ENCODE measurements at places on chromosomes 4 and X. TPM values are rescaled to one million over a fixed set of nuclear protein-coding genes. Genes with fewer than 3 reads are reported as not detected.

GRCh38 chr4:152106113-152106763, 345.4 kb upstream of the GATB start:
- DNase-seq: peak; percentile 95

DNA sequence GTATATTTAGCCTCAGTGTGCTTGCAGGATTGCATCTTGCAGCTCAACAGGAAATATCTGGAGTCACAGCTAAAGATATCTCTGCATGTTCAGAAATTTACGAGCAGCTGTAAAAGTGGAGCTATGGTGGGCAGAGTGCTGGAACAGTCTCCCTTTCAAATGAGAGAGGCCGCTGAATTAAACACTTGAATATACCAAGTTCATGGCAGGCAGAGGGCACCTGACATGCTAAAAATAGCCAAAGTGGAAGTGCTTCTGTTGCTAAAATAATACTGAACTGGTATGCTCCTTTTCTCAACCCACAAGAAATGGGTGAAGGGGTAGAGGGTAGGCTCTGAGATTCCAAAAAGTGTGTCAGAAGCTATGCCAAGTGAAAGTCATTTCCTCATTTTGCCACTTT, 98.1 kb downstream of the MGST2 start:
- DNase-seq: no peak

GRCh38 chr4:52643785-52644244, 15.3 kb downstream of the USP46 start:
- peak; percentile 71 for DNase-seq

MANBA gene
- total RNA-seq: 37.6 TPM

GRCh38 chrX:9132036-9132638, 98.2 kb upstream of the FAM9B start:
- no peak for DNase-seq

LRPAP1 gene
- total RNA-seq: 191 TPM

- DNase-seq: no peak
Measured at GRCh38 chr4:151460434-151460833, 51.5 kb downstream of the FHIP1A start.

TIGD4 gene
- total RNA-seq: 0.23 TPM

GRCh38 chr4:75107755-75108612, 175.1 kb downstream of the PARM1 start:
- DNase-seq: no peak

ZNF182 gene
- total RNA-seq: 4.4 TPM

SRPX gene
- 60.1 TPM for total RNA-seq

DIPK2B gene
- total RNA-seq: not detected

DNA sequence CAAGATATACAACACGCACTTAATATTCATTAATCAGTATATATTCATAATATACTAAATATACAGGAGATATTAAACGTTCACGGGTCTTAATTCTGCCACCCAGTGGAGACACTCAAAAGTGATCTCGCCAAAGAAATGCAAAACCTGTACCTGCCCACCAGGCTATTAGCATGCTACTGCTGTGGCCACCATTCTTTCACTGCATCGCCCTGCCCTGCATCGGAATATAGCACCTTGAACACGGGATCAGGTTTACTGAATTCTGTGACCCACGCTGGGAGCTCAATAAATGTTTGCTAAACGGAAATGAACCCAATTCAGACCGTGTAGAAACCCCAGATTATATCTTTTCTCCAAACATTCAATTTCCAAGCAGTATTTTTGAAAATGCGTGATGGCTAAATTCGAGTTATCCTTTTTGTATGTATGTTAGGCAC, 840 bp upstream of the CLCN3 start:
- DNase-seq: peak; percentile 35

ELOVL6 gene
- total RNA-seq: 19.2 TPM

RPS6KA6 gene
- 8.5 TPM for total RNA-seq

SMIM43 gene
- not detected for total RNA-seq

DNA sequence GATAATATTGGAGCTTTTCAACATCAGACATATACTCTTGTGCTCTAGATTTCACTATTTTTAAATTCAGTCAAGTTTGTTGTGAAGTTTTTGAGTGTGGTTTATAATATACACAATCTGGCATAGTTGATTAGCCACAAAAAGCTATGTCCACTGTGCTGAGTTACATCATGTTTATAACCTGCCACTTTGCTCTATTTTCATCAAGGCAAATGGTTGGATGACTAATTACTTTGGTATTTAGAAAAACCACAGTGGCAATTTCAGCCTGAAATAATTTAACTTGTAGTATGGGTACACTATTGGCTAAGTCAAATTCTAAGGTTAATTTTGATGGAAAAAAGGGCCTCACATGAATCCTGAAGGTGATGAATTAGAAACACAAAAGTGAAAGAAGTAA, 262.6 kb downstream of the C4orf33 start:
- DNase-seq: peak; percentile 75

GRIA2 gene
- total RNA-seq: not detected

SORCS2 gene
- total RNA-seq: 25.7 TPM

DNA sequence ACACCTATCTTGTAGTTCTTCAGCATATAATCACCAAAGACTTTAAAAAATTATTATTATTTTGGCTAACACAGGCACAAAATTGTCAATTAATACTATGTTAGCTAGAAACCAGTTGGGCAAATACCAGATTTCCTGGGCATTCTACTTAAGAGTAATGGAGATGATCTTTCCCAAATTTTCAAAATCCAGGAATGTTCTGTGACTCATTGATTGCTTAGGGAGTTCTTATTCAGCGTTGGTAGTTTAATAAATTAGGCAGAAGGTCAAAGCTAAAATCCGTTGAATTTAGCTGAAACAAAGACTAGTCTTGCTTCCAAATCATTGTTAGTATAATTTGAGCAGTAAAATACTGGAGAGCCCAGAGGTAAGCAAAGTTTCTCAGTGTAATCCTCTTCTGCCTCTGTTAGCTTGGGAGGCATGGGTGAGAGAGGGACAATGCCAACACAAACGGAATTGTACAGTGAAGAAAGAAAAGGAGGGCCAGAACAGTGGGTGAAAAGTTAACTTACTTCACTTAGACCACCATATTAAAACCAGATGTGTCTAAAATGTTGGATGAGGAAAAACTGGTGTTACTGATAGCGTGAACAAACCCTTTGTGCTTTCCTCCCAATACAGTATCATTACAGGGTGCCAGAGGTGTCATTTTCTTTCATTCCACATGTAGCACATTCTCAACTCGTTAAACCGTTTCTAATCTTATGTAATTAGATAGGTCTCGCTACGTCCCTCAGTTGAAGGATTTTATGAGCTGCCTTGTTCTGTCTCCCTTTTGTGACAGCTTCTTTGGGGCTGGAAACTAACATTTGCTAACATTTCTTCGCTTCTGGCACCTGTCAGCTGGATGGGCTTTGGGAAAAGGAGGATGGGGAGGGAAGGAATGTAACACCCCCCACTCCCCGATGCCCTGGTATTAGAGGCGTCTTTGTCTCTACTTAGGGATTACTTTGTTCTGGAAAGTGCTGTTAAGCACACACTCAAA, 87.4 kb upstream of the CITED1 start:
- no peak for DNase-seq

OTUD6A gene
- total RNA-seq: not detected

SPANXA1 gene
- total RNA-seq: not detected

GRCh38 chrX:145735036-145735435, 82.6 kb upstream of the SLITRK2 start:
- DNase-seq: peak; percentile 1

- no peak for DNase-seq
Measured at GRCh38 chrX:144896323-144896722, 351.0 kb upstream of the SPANXN1 start.

- no peak for DNase-seq
Measured at GRCh38 chr4:149136951-149137620, 678.6 kb downstream of the IQCM start.

GPAT3 gene
- total RNA-seq: 0.50 TPM

DNA sequence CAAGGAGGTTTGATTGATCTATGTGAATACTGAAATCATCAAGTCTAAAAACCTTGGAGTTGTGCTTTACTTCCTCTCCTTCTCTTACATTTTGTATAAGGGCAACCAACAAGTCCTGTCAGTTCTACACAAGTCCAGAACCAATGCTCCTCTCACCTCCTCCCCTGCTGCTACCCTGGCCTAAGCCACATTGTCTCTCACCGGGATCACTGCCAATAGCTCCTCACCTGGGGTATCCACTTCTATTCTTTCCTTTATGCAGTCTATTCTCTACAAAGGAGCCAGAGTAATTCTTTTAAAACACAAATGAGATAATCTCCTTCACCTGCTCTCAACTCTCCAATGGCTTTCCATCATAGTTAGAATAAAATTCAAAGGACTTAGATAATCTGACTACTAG, 13.3 kb upstream of the ARHGEF6 start:
- no peak for DNase-seq

RBM3 gene
- total RNA-seq: 264 TPM

GRCh38 chrX:150502091-150502490, 66.3 kb upstream of the MTM1 start:
- DNase-seq: no peak

FABP2 gene
- total RNA-seq: not detected

GPR78 gene
- 0.17 TPM for total RNA-seq

DNA sequence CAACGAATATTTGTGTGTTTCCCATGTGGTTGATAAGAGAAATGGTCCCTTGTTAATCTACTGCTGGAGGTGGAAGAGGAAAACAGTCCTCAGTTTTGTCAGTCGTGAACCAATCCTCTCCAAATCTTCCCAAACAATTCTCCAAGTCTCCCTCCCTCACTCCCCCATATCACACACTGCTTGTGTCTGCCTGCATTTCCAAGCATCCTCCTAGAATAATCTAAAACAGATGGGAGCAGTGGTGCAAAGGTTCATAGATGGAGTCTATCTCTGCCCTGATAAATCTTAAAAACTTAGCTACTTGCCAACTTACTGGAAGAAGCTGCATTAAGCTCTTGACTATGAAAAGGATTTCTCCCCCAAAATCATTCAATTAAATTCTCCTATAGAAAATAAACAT, 43.7 kb upstream of the SH3KBP1 start:
- no peak for DNase-seq
